AG09309 (cell line): ENCODE measurements at places on chromosomes 3 and 15.

DNA sequence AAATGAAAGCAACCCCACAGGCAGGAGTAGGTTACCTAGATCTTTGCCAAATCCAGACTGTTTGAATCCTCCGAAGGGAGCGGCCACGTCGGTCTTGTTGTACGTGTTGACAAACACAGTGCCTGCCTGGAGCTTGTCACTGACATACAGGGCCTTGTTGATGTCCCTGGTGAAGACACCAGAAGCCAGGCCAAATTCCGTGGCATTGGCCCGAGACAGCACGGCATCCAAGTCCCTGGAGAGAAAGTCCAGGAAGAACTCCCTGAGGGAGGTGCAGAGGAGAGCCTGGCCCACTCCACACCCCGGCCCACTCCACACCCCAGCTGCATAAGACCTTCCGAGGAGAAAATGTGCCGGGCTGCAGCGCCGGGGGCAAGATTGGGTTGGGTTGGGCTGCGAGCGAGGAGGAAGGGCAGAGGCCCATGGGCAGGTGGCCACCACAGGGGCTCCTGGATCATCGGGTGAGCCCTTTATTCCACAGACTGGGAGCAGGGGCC is 21.8 kb upstream of the SLC41A3 start:
- DNase-seq: no peak

GRCh38 chr15:54388746-54389145 is 410.5 kb downstream of the UNC13C start:
- no peak for DNase-seq

GRCh38 chr3:114846252-114846651 is 300.8 kb downstream of the ZBTB20 start:
- DNase-seq: no peak

DNA sequence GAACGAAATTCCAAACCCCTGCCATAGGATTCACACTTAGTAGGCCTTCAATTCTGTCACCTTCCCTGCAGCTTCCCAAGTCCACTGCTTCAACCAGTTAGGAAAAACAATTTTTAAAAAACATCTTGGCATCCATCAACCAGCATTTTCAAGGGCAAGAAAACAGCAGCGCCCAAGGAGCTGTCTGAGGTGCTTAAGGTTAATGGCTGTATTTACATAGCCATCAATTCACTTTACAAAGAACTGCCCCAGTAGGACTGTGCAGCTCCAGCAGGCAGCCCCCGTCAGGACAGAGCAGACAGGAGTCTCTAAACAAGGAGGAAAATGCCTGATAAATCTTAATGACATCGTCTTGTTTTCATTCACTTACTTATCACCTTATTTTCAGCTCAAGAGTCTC is 13.3 kb downstream of the TAFA4 start:
- no peak for DNase-seq

DNA sequence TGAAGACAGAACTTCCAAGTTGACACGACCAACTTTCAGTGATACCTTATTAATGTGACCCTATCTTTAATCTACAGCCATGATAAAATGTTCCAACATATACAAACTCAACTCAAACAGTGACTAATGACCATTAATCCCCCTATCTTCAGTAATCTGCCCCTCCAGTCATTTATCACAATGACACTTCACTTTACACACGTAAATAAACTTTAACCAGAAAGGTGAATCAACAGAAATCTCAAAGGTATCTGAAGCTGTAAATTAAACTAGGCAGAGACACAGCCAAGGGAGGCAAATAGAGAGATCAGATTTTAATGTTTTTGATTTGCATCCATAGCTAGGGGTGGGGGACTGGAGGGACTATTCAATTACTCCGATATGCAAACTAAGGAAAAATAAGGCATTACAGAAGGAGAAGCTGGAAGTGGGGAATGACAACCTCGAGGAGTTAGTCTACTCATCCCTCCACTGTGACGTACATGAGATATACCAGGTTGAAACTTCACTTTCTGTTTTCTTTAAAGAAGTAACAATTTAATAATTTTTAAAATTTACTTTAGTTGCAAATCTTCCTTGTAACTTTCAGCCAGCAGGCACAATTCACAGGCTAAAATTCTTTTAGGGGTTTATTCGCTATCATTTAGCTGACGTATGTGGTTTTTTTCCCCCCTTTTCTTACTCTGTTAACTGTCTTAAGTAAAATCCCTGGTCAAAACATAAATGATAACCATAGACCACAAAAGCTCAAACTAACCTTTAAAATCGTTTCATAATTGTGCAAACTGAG is 751.0 kb downstream of the ROBO1 start:
- no peak for DNase-seq

DNA sequence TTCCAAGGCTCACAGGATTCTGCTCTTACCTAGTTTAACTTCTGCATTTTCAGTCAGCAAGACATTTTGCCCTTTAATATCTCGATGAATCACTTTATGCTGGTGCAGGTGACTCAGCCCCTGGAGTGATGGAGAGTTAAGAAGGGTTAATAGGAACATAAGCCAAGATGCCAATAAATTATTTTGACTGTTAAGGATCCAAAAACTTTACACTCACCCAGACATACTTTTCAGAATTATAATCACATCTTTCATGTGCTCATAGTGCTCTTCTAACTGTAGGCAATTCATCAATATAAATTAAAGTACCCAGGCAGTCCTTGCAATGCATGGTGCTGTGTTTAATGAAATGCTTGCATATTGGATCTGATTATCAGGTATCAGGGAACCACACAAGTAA is 164.1 kb upstream of the SLC2A2 start:
- no peak for DNase-seq

DNA sequence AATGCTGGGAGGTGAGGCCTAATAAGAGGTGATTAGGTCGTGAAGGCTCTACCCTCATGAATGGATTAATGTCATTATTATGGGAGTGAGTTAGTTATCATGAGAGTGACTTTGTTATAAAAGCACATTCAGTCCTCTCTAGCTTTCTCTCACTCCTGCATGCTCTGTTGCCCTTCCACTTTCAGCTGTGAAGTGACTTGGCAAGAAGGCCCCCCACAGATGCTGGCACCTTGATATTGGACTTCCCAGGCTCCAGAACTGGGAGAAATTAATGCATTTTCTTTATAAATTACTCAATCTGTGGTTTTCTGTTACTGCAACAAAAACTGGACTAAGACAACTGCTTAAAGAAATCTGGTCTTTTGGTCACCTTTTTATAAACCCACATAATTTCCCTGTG is 144.3 kb downstream of the FBN1 start:
- no peak for DNase-seq
